ENCODE measurements at places on chromosomes 12 and 14.

DNA sequence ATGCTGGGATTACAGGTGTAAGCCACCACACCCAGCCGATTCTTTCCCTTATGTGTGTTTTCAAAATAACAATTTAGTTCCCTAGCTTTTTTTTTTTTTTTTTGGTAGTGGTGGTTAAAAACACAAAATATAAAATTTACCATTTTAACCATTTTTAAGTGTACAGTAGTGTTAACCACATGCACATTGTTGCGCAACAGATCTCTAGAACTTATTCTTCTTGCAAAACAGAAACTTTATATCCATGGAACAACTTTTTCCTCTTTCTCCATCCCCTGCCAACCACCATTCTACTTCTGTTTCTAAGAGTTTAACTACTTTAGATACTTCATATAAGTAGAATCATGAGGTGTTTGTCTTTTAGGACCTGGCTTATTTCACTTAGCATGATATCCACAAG, 1.1 kb upstream of the NDUFA12 start:
- no peak for DNase-seq

DNA sequence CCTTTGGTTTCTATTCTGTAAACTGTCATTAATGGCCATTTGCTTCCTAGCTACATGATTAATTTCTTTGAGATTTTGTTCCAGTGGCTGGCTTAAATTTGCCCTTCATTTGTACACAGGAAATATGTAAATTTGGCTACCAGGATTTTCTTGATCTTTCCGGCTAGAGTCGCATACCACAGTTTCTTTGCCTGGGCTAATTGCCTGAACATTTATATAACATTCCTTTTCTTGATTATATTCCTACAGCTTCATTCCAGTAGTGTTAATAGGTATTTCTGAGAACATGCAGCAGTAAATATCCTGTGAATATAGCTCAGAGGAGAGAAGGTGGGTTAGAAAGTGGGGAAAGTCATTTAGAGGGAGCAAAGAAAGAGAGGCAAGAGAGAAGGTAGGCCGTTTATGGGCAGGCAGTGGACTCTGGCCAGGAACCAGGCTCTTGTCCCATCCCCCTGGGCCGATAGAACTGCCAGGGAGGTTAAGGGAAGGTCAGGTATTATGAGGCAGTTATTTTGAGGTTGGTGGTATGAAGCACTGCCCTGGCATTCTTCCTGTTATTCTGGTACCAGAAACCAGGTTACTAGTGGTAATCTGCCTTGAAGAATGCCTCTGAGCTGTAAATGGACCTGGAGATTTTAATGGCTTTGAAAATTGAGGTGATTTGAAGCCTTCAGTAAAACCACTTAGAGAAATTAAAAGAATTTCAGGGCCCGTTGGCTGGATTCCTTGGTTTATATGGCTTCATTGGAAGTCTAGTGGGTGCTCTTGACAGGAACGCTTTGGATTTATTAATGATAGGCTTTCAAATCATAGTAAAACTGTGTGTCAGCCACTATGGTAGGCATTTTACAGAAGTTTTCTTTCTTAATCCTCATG, 4.4 kb downstream of the RNF10 start:
- DNase-seq: no peak

GRCh38 chr12:27604431-27604830, 80.4 kb downstream of the PPFIBP1 start:
- no peak for DNase-seq

- DNase-seq: no peak
These were observed 36.3 kb upstream of the FAM222A start for GRCh38 chr12:109677279-109677691.

GRCh38 chr14:67636361-67636919, 16.7 kb downstream of the ARG2 start:
- no peak for DNase-seq

- no peak for DNase-seq
These were observed 204.9 kb upstream of the RMST start for GRCh38 chr12:97257726-97258125.

GRCh38 chr12:127165567-127166392, 1101.2 kb upstream of the TMEM132C start:
- DNase-seq: peak; percentile 22

DNA sequence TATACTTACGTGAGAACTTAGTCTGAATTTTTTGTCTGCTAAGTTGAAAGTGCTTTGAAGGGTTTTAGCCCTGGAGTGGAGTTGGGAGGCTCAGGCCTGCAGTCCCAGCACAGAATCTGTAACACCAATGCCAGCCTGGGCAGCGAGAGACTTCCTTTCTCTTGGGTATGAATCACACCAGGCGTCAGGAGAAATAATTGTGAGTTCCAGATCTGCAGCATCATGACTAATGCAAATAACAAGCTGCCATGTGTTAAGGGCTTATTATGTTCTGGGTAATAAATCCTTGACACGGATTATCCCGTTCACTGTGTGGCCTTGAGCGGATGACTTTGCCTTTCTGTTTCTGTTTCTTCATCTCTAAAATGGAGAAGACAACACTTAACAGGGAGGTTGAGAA, 70.6 kb downstream of the B4GALNT3 start:
- DNase-seq: no peak

DNA sequence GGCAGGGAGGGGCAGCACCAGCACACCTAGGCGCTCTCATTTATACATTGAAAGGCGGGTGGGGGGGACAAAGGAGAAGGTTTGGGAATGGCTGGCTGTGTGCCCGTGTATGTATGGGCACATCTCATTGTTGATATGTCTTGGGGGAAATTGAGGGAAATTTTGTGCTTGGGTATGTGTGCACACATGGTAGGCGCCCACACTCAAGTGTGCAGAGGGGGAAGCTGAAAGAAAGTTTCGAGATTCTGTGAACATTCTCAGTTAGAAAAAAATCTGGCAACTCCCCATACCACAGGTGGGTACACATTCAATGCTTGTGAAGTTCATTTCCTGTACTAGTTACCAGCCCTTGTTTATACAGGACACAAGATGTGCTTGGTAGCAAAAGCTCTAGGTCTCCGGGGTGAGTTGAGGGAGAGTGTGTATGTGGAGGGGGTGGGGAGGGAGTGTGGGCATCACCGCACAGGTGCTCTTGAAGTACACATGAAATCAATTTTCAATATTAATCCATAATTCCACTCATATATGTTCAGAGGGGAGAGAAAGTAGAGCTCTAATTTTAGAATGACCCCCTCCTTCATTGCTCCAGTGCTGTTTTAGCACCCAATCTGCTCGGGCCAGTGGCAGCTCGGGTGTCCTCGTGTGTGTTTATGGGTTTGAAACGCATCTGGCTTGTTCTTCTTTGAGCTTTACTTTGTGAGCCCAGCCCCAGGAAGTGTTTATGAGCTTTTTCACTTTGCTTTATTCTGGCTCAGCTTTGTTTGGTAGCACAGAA, 286.0 kb downstream of the ZFP36L1 start:
- peak; percentile 10 for DNase-seq

DNA sequence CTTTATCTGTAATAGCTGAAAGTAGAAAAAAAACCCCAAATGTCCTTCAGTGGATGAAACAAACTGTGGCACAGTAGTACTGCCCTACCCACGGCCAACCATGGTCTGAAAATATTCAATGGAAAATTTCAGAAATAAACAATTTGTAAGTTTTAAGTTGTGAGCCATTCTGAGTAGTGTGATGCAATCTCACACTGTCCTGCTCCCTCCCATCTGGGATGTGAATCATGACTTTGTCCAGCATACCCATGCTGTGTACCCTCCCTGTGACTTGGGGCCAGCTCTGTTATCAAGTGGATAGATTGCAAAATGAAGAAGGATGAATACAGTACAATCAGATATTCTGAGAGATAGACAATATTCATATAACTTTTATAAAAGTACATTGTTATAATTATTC, 106.2 kb downstream of the SMOC1 start:
- no peak for DNase-seq

DNA sequence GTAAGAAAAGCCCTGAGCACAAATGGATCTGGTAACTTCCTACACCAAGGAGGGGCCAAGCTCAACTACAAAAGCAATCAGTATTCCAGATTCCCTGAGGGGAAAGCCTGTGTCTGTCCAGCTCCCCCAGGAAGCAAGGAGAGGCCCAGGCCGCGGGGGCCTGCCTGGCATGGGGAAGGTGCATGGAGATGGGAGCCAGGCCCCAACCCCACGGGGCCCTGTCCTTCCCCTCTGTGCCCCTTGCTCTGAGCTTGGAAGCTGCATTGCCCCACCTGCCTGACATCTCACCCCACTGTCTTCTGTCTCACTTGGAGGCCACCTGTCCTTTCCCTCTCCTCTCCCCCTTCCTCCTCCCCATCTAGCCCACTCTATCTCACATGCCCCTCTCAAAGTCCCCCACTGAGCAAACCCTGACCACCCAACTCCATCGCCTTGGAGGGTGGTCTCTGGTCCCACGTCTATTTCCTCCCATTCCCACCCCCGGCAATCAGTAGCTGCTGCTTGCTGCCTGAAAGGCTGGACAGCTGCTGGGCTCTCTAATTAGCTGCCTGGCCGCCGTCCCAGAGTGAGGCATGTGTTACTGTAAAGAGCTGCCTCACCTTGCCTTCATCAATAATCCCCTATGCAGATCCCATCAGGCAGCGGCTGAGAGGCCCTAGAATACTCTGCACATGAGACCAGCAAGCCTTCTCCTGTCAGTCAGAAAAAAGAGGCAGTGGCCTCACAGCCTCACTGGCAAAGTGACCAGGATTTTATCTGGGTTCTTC, 3.4 kb upstream of the TMEM229B start:
- DNase-seq: no peak

DNA sequence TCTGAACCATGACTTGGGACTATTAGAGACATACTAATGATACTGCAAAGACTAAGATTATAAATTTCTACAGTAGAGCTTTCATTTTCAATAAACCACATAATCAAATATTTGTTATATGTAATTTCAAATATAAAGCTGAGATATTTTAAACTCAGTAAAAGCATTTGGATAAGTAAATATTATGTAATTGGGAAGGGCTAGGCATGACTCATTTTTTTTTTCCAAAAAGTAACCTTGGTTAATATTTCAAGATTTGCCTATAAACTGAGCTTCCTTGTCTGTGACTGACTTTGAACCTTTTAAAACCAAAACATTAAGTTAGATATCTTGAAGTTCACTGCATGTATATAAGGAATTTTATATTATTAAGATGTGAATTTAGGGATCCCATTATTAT, 332.5 kb downstream of the CEP128 start:
- DNase-seq: no peak

DNA sequence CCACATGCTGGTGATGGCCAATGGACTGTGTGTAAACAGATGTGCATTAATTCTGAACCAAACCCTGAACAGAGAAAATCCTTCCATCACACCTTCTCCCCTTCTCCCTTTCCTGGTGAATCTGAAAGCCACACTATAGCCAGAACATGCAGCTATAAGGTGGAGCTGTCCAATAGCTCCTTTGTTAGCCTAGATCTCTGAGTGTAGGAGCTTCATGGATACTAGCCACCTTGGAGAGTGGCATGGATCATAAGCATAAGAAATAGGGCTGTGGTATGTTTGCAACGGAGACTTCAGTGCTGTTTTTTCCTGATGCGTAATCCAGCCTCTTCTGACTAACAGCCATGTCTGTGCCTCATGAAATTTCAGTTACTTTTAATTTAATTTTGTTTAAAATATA, 364.5 kb downstream of the BTG1 start:
- no peak for DNase-seq

DNA sequence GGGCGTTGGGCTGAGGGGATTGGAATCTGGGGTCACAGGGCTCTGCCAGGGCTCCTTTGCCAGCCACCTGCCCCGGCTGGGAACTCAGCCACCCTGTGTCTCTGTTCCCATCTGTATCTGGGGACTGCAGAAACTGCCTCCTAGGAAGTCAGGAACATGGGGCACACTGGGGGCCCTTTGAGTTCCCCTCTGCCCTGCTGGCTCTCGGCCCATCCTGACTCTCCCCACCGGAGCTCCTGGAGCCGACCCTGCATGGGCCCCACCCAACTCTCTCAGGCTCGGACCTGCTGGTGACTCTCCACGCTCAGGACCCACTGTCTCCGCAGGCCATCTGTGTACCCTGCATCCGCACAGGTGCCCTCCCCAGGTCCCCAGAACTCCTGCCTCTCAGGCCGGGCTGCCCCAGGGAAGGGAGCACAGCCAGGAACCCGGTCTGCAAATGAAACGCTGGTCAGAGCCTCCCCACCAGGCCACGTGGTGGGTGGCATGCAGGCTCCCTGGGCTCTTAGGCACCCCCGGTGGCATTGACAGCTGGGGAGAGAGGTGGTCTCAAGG, 82.8 kb downstream of the KIF26A start:
- DNase-seq: no peak

GRCh38 chr14:61644175-61644574, 51.1 kb upstream of the HIF1A start:
- no peak for DNase-seq

DNA sequence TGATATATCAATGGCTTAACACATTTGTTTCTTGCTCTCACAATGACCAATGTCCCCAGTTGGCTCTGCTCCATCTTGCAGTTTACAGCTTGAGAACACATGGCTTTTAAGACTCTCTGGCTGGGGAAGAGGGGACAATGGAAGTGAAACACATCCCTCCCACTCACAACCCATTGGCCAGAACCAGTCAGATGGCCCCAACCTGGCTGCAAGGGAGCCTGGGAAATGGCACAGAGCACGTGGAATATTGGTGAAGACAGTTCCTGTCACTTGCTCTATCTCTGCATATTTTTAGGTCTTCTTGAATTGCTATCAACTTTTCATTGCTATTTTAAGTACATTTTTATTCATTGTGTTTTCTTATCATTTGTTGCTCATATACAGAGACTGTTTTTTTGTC, 345.4 kb downstream of the MED13L start:
- no peak for DNase-seq

DNA sequence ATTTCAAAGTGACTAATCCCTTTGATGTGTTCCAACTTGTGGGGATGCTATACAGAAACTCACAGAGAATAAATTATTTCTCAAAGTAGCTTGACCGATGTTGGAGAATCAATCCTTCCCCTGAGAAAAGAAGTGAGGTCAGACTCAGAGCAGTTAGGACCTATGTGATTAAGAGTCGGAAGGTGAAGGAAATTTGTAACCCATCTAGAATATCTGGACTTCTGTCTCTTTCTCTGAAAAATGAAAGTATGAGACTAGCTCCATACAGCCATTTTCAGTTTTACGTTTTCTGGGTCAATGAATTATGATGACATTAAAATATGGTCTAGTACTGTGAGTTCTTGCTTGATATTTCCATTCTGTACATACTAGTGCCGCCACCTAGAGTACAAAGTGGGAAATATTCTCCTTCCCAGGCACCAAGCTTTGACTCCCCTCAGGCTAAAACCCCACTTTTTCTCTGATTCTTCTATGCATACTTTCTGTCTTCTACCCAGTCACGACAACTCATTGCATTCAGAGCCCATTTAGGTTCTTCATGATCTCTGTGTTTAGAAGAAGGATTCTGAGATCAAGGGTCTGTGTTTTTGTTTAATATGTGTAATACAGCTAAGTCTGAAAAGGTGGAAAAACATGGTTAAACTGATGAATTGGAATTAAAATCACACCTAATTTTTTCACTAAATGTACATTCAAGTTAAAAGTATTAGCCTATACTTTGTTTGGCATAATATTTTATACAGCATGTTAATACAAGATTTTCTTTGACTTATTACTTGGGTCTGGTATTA, 6.9 kb upstream of the NTS start:
- DNase-seq: no peak

- DNase-seq: no peak
These were observed 52.8 kb downstream of the IGF1 start for GRCh38 chr12:102427543-102427941.

GRCh38 chr12:95143621-95144205, 70.3 kb upstream of the NR2C1 start:
- no peak for DNase-seq

GRCh38 chr14:60195179-60195810, 30.1 kb upstream of the DHRS7 start:
- no peak for DNase-seq

- no peak for DNase-seq
These were observed 42.2 kb downstream of the TAOK3 start for GRCh38 chr12:118330421-118331018.
